ENCODE measurements at places on chromosomes 4 and X.

DNA sequence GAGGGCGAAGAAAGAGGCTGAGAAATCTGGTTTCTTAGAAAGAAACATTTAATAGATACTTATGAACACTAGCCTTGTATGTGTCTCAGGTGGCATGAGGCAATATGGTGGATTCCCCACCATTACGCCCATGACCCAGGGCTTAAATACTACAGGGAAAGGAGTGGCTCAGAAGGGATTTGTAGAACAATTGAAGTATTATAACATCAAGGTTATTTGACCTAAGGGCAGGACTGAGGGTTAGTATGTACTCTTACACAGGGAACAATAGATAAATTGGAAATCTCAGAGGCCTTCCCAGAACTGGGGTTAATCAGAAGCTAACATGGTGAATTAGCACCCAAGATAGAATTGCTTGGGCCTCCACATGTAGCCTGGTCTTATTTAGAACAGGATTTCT is 11.0 kb upstream of the USP46 start:
- no peak for DNase-seq

DNA sequence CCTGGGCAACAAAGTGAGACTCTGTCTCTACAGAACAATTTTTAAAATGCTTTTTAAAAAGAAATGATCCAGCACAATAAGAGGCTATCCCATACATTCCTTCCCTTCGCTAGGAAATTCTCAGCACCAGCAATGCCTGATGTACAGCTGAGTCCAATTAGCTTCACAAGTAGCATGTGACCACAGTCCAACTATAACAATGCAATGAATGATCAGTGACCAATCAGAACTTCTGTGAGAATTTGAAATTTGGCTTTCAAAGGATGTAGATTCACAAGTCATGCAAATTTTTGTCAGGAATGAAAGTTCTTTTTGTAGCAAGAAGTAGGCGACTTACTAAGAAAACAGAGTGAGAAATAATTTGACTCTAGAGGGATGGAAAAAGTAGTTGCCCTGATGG is 278.5 kb upstream of the UGT8 start:
- DNase-seq: no peak

DNA sequence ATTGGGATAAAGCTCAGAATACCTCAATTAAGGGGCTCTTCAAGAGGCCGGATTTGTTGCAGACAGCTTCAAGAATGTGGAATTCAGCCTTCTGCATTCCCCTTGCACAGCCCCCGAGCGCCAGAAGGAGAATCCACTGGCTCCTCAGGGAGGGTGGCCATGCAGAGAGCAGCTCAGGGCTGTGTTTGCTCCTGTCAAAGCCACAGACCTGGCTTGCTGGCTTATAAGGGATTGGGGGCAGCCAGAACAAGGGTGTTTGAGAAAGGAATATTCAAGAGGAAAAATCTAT is 36.8 kb downstream of the ING2 start:
- no peak for DNase-seq

DNA sequence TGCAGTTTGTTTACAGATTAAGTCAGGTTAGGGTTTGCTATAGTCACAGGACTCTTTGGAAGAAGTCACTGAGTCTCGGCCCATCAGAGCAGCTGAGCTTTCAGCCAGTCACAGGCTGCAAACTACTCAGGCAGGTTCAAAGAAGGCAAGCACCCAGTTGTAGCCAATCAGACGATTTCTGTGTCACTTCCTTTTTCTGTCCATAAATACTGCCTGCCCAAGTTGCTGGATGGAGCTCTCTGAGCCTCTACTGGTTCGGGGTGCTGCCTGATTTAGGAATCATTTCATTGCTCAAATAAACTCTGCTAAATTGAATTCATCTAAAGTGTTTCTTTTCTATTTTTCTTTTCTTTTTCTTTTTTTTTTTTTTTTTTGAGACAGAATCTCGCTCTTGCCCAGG is 7.3 kb upstream of the SH3BP2 start:
- no peak for DNase-seq

- no peak for DNase-seq
Observed at GRCh38 chr4:119726505-119726904, 97.9 kb upstream of the PDE5A start.

GRCh38 chr4:148239494-148239985 is 202.7 kb downstream of the NR3C2 start:
- DNase-seq: no peak

GRCh38 chrX:154090731-154091130 is 6.8 kb downstream of the MECP2 start:
- DNase-seq: no peak

DNA sequence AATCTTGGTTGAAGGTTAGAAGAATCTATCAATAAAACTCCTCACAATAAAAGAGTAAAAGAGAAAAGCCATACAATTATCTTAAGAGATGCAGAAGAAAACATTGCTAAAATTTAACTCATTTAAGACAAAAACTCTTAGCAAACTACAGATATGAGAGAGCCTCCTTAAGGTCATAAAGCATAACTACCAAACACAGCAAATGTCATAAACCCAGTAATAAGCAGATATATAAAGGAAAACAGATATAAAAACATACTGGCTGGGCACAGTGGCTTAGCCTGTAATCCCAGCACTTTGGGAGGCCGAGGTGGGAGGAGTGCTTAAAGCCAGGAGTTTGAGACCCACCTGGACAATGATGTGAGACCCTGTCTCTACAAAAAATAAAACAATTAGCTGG is 165.3 kb downstream of the FAM13A start:
- DNase-seq: no peak

DNA sequence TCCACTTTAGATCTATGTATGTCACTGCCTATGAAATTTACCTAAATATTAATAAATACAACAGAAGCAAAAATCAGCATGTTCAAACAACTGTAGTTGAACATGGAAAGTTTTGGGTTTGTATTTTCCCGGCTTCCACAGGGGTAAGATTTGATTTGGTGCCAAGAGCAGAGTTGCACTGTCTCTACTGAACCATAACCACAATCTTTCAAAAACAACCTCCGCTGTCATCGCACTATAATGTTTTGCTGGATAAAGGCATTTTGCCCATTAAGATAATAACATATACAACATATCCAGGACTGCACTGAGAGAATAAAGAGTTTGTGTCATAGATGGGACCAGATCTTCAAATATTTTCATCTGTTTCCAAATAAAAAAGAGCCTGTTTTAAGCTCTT is 94.9 kb downstream of the TENM3 start:
- DNase-seq: no peak

GRCh38 chrX:11269996-11270395 is 23.2 kb upstream of the AMELX start:
- DNase-seq: no peak

GRCh38 chrX:13263560-13264251 is 56.1 kb downstream of the ATXN3L start:
- no peak for DNase-seq

DNA sequence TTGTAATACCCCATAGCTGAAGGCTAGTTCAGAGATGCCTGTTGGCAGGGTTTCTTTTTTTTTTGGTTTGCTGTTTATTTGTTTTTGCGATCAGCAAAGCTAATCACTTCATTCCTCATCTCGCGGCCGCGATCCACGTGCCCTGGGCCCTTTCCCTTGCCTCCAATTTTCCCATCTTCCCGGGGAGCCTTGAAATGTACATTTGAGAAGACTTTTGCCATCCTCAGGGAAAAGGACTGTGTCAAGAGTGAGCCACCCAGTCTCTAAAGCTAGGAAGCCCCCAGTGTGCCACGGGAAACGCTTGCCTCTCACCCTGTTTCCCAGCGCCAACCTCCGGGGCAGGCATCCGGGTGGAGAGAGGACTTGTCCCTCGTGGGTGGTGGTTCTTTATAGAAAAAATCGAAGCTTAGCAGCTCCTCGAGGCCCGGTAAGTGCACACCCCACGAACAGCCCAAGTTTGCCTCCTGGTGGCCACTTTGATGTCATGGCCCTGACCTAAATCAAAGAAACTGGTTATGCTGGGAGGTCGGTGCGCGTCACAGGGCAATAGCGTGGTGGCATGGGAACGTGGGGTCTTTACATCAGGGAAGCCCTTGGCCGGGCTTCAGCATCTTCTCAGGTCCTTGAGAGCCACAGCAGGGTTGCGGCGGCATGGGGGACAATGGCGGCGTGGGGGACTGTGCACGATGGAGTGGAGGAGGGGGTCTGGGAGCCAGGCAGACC is 42.0 kb downstream of the MAP7D3 start:
- DNase-seq: peak; percentile 71

GRCh38 chr4:159010563-159011260 is 92.2 kb upstream of the RAPGEF2 start:
- DNase-seq: peak; percentile 63

GRCh38 chr4:6367371-6367851 is 97.8 kb downstream of the WFS1 start:
- DNase-seq: no peak

DNA sequence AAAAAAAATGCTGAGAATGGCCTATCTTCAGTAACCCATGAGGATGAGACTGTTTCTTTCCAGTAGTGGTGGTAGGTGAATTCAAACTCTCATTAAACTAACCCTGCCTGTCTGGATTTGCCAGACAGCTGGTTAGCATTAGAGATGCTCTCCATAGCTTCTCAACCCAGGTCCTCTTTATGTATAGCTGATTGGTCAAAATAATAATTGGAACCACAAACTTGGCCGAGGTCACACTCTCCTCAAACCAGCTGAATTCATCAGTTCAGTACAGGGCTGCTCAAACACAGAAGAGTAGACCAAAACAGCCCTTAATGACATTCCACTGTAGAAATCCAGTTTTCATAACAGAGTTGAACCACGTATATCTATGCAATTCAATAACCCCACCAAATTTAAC is 85.3 kb downstream of the HCCS start:
- no peak for DNase-seq

DNA sequence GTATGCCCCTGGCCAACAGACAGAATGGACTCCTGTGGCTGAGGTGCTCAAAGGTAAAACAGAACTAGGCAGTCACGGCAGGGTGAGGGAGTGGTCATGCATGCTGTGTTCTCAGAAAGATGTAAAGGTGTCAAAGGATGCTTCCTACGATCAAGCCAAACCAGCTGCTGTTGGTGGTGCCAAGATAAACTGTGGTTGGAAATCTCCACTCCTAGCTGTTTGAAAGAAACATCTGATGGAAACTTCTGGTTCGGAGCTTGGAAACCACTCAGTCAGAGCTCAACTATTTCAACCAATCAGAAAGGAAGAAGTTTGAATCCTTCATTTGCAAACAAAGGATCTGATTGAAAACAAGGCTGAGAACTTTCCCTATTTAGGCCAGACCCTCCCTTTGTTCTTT is 68.5 kb upstream of the DDX60 start:
- DNase-seq: no peak

GRCh38 chr4:57774171-57774570 is 664.0 kb upstream of the IGFBP7 start:
- DNase-seq: no peak

DNA sequence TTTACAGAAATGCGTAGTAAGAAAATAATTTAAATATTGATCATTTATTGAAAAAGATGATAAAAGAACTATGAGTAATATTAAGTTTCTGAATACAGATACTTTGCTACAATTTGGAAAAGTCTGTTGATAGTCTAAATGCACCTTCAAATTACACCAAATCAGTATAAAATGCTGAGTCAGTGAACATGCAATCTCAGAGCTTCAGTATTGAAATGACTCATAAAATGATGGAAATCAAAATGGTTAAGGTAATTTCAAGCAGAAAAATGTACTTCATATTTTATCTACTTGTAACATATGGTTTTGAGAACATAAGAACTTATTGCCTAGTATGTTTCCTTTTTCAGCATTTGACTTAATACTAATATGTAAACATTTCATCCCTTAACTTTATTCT is 448.2 kb downstream of the PCDH10 start:
- no peak for DNase-seq

DNA sequence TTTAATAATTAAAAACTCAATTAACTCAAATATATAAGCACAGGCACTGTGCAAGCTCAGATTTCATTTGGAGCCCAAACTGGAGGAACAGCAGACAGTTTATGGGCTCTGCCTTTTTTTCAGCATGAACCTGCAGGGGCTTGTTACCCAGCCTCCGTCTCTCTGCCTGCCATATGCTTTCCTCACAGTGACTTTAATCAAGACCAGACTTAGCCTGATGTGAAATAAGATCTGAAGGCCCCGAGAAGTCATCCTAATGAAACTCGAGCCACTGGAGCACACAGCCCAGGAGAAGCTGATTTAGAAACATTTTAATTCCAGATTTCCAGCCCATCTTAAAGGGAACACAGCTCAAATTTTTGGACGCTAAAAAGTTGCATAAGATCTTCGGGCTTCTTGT is 55.6 kb downstream of the SPATA18 start:
- no peak for DNase-seq

GRCh38 chr4:172900900-172901299 is 267.7 kb upstream of the GALNT7 start:
- no peak for DNase-seq

DNA sequence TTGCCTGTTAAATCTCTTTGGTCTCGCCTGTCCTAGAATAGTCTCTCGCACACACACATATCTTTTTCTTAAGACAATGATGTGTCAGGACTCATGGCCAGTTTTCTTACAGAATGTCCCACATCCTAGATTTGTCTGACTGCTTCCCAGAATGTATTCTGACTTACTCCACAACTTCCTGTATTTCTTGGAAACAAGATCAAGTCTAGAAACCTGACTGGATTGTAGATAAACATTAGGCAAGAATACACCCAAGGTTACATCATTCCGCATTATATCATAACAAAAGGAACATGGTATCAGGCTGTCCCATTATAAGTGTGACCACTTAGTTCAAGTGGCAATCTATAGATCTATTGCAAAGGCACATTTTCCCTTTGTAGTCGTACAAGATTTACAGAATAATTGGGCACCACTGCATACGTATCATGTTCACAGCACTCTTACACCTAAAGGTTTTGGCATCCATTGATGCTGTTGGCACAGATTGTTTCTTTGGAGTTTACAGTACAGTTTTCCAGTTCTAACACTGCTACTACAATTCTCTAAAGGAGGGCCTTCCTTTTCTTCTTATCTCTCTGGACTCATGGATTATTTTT is 56.4 kb downstream of the FBXW7 start:
- no peak for DNase-seq

- no peak for DNase-seq
Observed at GRCh38 chr4:146495269-146495668, 26.5 kb downstream of the SLC10A7 start.

- DNase-seq: no peak
Observed at GRCh38 chrX:11579636-11580600, 85.8 kb downstream of the ARHGAP6 start.

- DNase-seq: no peak
Observed at GRCh38 chr4:143420227-143420626, 83.6 kb downstream of the GAB1 start.

DNA sequence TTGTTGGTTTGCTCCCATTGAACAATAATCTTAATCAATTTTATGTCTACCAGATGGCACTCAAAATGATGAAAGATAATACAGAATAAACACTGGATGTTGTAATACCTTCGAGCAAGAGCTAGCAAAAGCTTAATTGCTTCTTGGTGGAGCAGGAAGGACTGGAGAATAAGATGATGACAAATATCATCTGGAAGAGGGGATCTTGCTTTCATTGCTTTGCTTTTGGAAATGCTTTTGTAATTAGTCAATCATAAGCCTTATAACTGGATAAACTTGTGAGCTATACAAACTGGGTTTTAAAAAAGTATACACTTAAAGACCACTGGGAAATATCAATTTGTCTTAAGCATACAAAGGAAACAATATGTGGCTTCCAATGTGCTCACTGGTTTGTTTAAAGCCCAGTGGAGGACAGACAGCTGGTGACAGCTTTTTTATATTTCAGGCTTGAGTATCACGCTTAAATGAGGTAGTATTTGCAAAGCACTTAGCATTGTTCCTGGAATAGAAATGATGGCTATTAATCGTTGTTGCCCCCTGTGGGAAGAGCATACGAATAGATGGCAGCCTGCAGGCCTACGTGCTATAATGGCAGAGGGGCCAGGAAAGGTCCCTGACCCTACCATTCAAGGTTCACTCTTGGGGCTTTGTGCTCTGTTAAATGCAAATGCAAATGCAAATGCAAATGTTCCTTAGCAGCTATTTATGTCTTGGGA is 61.2 kb downstream of the TMEM150C start:
- no peak for DNase-seq

All from aorta (tissue), 5 donors.